ENCODE measurements at places on chromosomes 1 and 21.

DNA sequence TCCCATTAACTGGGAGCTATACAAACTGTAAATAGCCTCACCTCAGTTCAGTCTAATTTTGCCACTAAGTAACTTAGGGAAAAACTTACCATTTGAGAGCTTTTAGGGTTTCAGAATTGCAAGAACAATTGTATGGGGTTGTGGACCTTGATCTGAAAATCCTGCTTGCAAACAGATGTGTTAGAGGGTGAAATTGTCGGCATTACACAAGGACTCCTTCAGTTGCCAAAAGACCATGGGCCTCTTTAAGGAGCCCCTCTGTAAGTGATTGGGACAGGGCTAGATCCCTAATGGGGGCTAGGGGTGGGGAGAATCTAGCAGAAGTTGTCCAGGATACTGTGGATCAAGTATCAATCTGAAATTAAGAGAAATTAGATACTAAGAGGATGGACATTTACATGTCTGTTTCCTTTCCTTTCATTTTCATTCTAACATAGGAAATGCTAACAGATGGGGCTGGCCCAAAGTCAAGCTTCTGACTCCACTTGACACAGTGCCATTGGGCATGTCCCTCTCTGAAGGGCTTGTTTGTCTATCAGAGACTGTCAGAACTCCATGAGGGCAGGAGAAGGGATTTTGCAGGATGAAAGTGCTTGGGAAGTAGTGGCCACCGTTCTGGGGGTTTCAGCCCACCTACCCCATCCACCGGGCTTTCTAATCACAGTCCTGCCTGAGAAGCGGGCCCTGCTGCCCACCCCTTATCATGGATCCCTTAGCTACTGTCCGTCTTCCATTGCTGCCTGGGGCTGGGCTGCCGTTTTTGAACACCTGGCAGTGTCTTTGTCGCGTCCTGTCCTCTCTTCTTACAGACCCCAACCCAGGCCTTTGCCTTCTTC, 54.7 kb downstream of the STUM start:
- DNase-seq: no peak

DNA sequence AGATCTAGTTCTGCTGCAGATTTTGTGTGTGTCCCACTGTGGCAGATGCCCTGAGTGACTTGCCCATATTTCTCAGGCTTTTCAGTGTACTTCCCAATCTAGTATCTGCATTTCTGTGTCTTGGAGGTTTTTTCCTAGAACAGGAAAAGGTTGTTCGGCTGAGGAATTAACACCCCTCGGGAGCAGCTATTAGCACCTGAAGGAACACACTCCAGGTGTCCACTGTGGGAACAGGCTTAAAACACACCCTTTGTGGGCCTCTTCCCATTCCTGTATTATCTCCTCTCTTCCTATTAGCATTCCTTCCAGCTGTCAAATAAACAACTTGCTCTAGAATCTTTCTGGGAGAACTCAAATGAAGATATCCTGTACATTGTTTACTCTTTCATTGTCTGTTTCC, 178.3 kb downstream of the HMCN1 start:
- DNase-seq: no peak

- no peak for DNase-seq
These were observed 66.7 kb upstream of the GJB5 start for GRCh38 chr1:34688006-34688741.

DNA sequence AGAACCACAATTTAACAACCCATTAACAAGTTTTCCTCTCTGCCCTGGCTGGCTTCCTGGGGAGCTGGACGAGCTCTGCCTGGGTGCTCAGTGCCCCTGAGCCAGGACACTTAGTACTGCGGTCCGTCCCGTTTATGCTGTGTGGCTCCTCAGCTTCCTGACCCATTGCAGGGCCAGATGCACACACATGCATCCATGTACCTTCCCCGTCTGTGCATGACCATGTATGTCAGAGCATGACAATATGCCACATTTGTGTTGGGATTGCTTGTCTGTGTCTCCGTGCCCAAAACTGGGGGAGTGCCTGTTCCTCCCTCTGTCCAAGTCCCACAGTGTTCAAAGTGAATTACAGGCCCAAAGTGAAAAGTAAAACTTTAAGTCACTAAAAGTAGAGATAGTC, 9.7 kb upstream of the TFF3 start:
- no peak for DNase-seq

GRCh38 chr1:74586253-74586897, 74.0 kb upstream of the LRRC53 start:
- DNase-seq: no peak

DNA sequence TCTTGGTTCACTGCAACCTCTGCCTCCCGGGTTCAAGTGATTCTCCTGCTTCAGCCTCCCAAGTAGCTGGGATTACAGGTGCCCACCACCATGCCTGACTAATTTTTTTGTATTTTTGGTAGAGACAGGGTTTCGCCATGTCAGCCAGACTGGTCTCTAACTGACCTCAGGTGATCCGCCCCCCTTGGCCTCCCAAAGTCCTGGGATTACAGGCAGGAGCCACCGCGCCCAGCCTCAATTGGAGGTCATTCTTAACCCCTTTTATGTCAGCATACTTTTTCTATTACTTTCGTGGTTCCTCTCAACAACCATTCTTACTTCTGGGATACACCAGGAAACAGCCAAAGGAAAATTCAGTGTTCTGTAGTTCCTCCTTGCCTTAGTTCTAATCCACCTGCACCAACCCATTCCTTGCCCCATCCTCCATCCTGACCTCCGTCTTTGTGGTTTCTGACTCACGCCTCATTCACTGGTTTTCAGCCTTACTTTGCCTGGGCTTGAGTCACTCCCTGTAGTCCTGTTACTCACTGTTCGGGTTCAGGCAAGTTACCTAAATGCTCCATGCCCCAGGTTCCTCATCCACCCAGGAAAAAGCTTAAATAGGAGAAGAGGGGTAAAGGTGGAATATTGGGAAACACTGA, 12.9 kb upstream of the BCL10 start:
- DNase-seq: no peak

GRCh38 chr1:25650289-25650576, 33.6 kb downstream of the MAN1C1 start:
- no peak for DNase-seq

GRCh38 chr1:173433751-173434326, 43.3 kb upstream of the PRDX6 start:
- DNase-seq: no peak

DNA sequence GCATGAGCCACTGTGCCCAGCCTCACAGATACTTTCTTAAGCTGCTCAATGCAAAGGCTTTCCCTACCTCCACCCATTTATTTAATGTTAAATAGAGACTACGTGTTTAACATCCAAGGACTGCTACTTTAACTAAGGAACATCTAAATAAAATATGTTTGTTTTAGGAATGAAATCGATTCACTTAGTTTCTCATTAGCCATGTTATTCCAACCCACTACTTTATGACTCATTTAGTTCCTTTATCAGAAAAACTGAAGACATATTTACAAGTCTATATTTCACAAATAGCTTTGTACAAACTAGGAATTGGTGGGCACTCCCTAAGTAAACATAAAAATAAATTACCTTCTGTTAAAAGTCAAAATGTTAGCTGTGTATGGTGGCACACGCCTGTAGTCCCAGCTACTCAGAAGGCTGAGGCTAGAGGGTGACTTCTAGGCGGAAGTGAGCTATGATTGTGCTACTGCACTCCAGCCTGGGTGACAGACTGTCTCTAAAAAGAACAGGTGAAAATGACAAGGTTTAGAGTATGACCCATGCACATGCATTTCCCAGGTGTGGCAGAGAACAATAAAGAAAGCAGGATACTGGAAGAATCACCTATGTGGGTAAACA, 39.9 kb upstream of the AK4 start:
- no peak for DNase-seq

DNA sequence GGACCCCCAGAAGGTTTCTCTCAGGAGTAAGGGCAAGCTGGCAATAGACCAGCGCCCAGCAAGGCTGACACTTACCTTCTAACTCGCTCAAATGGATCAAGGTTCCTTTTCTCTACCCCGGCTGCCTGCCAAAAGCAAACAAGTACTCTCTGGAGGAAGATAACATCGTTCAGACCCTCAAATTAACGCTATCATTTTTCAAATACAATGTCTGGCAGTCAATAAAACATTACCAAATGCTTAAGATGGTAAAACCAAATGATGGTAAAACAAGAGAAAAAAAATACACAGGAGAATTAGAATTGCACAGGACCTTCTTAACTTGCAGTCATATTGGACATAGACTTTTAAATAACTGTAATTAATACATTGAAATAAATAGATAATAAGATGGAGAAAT, 148.1 kb downstream of the SPATA46 start:
- no peak for DNase-seq

DNA sequence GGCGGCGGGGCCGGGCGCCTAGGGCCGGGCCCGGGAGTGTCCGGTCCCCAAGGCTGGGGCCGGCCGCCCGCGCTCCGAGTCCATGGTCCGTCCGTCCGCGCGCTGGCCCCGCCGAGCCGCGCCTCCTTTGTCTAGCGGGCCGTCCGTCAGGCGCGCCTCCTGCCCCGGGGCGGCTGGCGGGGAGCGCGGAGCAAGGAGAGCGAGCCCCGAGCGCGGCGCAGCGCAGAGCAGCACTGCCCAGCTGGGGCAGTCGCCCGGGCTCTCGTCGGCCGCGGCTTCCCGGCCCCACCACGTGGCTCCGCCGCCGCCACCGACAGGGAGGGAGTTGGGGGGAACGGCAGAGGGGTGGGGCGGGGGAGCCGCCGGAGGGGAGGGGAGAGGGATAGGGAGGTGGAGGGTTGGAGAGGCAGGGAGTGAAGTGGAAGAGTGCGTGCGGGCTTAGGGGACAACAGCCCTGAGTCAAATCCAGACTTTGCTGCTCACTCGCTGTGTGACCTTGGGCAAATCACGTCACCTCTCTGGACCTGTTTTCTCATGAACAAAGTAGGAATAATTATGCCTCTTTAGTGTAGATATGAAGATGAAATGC, at the start of gene NKAIN1:
Gene NKAIN1 (minus strand): TSS at position 235 of the 589 bp plus-strand sequence. CDS start 340 bp downstream, outside the sequence.
- no peak for DNase-seq

GRCh38 chr1:94081566-94082344, 39.2 kb downstream of the ABCA4 start:
- DNase-seq: no peak

DNA sequence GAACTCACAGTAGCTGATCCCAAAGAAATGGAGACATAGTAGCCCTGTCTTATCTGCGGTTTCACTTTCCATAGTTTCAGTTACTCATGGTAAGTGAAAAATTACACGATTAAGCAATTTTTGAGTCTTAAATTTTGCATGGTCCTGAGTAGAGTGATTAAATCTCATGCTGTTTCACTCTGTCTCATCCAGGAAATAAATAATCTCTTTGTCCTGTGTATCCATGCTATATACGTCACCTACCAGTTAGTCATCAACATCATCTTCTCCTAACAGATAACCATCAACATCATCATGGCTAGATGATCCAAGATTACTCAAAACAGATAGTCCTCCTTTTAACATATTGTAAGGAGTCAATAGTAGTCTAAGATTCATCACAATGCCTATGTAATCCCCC, 1589.3 kb downstream of the BRINP3 start:
- DNase-seq: no peak

DNA sequence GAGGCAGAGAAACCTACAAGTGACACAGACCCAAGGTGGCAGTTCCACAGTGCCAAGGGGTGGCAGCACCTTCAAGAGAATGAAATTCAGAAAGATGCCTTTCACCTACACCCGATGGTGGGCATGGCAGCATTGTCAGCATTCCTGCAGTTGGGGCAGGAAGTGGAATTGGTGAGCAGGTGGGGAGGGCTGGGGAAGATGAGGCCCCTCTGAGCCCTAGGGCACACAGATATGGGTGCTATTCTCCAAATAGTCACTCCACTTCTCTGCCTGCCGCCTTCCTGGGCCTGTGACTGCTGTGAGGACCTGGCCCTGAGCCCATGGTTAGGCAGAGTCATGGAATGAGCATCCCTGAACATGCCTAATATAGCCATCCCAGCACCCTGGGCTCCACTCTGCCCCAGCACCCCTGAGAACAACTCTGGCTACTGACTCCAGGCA, 8.3 kb downstream of the SHISA4 start:
- no peak for DNase-seq

DNA sequence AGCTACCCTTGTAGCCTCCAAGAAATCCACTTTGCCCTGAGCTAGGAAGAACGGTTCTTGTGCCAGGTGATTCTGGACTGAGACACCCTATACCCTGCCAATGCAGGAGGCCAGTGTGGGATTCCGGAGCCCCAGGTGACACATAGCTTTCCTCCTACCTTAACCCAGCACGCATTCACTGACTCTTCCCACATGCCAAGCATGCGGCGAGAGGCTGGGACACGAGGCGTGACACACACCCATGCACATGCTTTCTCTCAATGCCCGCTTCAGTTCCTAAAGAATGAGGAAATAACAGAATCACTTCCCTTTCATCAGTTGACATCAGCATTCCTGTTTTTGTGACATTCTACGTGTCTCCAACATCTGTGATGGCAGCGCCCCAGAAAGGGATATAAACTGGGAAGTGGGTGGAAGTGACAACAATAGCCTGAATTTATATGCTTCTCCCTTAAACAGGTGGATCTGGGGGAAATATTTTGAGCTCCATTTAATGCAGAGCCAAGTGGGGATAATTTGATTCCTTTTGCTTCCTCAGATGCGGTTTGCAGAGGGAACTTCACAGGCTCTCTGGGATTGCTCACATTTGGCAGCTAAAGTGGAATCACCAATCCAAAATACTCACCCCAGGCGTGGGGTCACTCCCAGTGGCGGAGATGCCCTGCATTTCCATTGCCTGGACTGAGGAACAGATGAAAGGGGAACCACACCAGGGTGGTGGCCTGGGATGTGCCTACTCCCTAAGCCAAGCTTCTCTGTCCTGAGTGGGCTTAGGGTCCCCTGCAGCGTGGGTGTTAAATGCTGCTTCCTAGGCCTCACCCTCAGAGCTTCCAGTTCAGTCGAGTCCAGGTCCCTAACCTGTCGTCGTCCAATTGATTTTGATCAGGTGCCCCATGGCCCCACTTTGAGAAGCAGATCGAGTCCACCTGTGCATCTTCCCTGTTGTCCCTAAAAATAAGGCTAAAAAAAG, 445.1 kb downstream of the SIPA1L2 start:
- no peak for DNase-seq

- DNase-seq: no peak
These were observed 89.6 kb downstream of the NFIA start for GRCh38 chr1:61171974-61172373.

- DNase-seq: no peak
These were observed 121.9 kb downstream of the TIAM1 start for GRCh38 chr21:31222142-31222541.

Measured in bone marrow (tissue), 2 donors.